ENCODE measurements at places on chromosomes 4 and X.
A peak's percentile ranks its signal among the peaks of the same experiment; 100 is the strongest.

DNA sequence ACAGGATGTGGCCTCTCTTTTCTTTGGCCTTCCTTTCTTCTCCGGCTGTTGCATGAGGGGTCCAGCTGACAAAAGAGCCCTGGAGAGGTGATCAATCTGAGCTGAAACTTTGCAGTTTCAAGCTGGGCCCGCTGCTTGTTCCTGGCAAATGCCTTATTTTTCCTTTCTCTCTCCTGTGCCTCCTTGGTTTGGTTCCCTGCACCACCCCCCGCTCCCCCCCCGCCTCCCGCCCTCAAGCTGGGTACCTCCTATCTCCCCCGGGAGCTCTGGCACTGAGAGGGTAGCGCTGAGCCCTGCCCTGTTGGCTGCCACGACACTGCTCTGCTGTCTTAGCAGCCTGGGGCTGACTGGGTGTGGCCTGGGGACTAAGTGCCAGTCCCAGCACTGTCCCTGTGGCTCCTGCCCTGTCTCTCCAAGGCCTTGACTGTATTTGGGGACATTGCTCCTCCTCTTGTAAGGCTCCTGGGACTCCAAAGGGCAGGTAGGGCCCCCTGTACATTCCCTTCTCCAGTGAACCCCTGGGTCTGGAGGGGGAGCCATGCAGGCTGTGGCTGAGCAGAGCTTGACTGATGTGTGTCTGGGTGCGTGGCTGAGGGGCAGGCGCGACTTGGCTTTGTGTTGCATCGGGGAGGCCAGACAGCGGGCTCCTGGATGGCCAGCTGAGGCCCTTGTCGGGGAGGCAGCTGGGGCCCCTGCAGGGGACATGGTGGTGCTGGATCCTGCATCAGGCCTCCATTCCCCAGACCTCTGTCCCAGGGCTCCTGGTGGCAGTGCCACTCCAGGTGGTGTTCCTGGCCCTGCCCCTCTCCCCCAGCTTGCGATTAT, 1.1 kb downstream of the PLXNA3 start:
- DNase-seq, result no peak

GRCh38 chr4:30821275-30821674, 101.1 kb downstream of the PCDH7 start:
- no peak for DNase-seq

DNA sequence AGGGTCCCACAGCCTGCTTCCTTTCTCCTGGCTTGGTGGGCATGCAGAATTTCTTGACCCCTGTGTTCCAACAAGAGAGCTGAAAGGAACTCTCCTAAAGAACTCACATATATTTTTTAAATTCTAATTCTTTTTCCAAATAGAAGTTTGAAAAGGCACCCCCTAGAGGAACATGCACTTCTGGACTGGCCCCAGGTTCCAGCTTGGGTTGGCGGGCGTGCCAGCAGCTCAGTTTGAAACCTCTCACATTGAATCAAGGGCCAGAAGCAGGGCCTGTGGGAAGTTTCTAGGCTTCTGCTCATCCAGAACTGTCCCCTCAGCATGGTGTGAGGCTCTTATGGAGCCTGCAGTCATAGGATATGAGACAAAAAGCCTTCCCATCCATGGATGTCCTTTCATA, 132.6 kb downstream of the ATG4A start:
- DNase-seq, result no peak

DNA sequence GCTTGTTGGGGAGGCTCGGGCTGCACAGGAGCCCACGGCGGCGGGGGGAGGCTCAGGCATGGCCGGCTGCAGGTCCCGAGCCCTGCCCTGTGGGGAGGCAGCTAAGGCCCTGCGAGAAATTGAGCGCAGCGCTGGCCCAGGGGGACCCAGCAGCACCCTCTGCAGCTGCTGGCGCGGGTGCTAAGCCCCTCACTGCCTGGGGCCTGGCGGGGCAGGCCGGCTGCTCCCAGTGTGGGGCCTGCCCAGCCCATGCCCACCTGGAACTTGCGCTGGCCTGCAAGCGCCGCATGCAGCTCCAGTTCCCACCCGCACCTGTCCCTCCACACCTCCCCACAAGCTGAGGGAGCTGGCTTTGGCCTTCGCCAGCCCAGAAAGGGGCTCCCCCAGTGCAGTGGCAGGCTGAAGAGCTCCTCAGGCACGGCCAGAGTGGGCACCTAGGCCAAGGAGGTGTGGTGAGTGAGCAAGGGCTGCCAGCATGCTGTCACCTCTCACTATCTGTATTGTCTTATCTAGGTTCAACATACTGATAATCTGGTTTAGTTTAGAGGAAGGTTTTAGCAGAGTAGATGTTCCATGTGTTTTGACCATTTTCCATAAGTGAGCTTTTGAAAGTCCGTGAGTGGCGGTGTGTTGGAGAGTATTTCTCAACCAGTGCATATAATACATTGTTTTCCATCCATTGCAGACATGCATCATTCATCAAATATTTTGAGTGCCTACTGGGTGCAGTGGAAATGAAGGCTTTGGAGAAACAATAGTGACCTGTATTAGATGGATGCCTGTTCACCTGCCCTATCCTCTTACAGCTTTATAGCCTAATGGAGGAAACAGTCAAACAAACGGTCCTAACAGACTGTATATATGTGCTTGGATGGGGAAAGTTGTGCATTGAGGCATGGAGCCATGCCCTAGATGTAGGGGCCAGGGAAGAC, 13.1 kb downstream of the PI4K2B start:
- DNase-seq, result no peak

DNA sequence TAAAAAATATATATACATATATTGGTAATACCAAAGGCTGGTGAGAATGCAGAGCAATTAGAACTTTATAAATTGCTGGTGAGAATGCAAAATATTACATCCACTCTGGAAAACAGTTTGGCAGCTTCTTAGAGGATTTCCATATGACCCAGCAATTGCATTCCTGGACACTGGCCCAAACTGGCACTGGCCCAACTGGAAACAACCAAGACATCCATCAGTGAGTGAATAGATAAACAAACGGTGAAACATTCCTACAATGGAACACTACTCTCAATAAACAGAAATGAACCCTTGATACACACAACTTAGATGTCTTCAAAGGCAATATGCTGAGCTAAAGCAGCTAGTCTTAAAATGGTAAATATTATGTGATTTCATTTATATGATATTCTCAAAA, 524.2 kb downstream of the IQCM start:
- no peak for DNase-seq

DNA sequence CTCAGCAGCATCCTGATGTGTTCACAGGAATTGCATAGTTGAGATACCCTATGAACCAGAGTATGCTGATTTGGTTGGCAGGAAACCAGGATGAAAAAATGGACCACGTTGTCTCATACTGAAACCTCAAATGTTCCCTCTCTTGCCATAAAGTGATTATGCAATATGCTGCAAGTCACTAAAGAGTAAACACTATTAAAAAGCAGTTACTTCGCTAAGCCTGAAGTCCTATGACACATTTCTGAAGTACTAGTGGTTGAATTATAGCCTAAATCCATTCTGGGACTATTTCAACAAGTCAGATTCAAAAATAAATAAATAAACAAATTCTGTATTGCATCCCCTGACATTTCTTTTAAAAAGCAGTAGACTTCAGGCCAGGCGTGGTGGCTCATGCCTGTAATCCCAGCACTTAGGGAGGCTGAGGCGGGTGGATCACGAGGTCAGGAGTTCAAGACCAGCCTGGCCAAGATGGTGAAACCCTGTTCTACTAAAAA, 106.0 kb upstream of the NAP1L5 start:
- no peak for DNase-seq

DNA sequence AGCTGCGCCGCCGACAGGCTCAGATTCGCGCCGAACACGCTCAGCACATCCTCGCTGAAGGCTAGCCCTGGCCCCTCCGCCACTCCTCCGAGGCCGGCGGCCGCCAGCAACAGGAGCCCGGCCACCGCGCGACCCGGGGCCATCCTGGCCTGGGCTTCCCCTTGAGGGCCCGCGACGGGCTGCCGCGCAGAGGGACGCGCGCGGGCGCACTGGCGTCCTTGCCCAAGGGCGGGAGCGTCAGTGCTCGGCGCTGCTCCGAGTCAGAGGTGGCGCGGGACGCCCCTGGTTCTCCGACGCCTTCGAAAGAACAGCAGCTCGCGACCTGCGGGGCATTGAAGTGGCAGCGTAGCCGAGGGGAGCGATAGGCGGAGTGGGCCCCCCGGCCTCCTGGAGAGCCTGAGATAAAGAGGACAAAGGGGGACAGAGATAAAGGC, 745 bp downstream of the SLC39A8 start:
- DNase-seq, result no peak

DNA sequence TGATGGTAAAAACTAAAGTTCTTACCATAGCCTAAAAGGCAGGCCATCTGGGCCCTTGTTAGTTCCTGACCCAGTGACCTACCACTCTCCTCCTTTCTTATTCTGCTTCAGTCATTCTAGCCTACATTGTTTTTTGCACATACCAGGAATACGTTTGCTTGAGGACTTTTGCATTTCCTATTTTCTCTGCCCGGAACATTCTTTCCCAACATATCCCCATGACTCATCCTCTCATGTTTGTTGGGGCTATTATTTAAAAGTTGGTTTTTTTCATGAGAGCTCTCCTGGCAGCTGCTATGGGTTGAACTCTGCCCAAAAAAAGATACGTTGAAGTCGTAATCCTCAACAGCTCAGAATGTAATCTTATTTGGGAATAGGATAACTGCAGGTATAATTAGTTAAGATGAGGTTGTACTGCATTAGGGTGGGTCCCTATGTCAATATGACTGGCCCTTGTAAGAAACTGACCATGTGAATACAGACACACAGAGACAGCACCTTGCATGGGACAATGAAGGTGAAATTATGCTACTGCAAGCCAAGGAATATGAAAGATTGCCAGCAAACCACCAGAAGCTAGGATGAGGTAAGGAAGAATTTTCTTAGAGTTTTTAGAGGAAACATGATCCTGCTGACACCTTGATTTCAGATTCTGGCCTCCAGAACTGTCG, 138.3 kb upstream of the PDHA2 start:
- no peak for DNase-seq

DNA sequence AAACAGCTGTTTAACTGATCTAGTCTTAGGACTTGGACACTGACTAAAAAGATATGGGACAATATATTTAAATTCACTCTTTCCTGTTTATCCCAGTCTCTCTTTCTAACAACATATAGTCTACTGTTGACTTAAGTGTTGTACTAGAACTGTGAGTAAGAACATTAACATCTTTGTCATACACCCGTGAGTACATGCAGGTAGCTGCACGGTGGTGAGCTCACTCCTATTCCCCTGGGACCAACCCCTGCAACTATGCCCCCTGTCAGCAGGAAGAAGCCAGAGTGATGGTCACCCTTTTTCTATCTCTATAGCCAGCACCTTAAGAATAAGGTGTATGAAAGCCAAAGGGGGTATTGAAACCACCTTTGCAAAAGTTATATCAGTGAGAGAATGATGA, 17.6 kb downstream of the TBL1X start:
- DNase-seq, result no peak

GRCh38 chr4:159284733-159285132, 181.9 kb downstream of the RAPGEF2 start:
- no peak for DNase-seq

GRCh38 chr4:147366164-147366563, 114.7 kb upstream of the EDNRA start:
- DNase-seq, result no peak

GRCh38 chrX:40922307-40922706, 162.9 kb upstream of the USP9X start:
- DNase-seq, result peak; percentile 43

- no peak for DNase-seq
Observed at GRCh38 chrX:101210630-101211029, 9.0 kb upstream of the DRP2 start.

GRCh38 chr4:4819213-4819606, 40.3 kb upstream of the MSX1 start:
- DNase-seq, result no peak

DNA sequence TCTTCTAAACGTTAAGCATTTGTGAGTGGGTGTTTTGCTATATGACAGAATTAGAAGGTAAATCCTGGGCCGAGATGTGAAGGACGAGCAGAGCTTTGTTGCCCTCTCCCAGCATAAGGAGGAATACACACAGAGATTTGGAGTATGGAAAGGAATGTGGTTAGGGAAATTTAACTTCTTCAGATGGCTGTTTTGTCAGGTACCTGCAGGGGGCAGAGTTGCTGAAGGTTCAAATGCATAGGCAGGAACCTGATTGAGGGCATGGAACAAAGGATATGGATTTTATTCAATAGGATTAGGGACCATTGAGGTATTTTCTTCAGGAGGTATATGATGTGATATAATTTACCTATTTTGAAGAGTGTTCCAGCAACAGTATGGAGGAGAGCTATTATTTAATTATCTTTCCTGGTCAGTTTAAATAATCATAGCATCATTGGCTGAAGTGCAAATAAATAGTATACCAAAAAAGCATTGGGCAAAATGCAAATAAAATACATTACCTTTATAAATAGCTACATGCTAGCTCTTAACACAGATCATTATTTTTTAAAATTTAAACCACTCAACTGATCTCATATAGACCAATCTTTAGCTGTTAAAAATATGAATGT, 143.6 kb downstream of the SLIT2 start:
- DNase-seq, result peak; percentile 7

DNA sequence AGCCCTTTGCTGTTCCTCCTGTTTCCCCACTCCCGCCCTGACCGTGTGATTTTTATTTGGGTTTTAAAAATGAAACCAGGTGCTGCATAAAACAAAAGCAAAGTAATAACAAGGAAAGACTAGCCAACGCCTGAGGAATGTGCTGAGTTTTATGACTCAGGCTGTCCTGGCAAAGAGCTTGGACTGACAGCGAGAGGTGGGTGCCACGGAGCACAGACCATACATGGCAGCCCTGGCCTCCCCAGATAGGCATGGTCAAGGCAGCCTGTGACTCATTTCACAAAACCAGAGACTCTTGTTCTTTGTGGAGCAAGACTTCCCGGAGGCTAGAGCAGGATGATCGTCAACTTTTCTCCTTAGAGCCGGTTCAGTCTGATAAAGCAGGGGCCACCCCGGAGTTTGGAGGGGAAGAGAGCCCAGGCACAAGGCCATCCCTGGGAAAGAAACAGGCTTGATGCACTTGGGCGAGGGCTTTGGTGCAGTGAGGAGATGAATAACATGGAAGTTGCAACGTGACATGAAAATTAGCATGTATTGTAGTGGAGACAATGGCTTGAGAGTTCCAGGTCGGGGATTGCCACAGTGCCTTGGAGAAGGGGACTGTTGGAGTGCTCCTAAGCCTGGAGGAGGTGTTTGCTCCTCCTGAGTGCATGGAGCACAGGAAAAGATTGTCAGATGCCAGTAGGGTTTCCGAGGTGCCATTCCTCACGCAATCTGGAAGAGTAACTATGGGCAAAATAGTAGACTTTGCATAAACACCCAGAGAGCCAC, 54.8 kb downstream of the C4orf51 start:
- no peak for DNase-seq
